ENCODE measurements at places on chromosomes 16 and 17. TPM values are rescaled to one million over a fixed set of nuclear protein-coding genes. Genes with fewer than 3 reads are reported as not detected.

- no peak for DNase-seq
Measured at GRCh38 chr16:81675662-81676061, 103.4 kb upstream of the PLCG2 start.

GRCh38 chr16:82010649-82011048 is 621 bp downstream of the SDR42E1 start:
- DNase-seq = no peak

KRTAP3-1 gene
- total RNA-seq = not detected

GRCh38 chr16:20897253-20897897 is 2.8 kb downstream of the DCUN1D3 start:
- no peak for DNase-seq

UBALD2 gene
- 75.2 TPM for total RNA-seq

TP53TG3B gene
- total RNA-seq = not detected

CIAO3 gene
- 31.2 TPM for total RNA-seq

GRCh38 chr17:45284176-45285140 is 22.6 kb upstream of the SPATA32 start:
- DNase-seq = no peak

HS3ST3A1 gene
- not detected for total RNA-seq

- no peak for DNase-seq
Measured at GRCh38 chr17:39118674-39119419, 32.6 kb downstream of the PLXDC1 start.

DNA sequence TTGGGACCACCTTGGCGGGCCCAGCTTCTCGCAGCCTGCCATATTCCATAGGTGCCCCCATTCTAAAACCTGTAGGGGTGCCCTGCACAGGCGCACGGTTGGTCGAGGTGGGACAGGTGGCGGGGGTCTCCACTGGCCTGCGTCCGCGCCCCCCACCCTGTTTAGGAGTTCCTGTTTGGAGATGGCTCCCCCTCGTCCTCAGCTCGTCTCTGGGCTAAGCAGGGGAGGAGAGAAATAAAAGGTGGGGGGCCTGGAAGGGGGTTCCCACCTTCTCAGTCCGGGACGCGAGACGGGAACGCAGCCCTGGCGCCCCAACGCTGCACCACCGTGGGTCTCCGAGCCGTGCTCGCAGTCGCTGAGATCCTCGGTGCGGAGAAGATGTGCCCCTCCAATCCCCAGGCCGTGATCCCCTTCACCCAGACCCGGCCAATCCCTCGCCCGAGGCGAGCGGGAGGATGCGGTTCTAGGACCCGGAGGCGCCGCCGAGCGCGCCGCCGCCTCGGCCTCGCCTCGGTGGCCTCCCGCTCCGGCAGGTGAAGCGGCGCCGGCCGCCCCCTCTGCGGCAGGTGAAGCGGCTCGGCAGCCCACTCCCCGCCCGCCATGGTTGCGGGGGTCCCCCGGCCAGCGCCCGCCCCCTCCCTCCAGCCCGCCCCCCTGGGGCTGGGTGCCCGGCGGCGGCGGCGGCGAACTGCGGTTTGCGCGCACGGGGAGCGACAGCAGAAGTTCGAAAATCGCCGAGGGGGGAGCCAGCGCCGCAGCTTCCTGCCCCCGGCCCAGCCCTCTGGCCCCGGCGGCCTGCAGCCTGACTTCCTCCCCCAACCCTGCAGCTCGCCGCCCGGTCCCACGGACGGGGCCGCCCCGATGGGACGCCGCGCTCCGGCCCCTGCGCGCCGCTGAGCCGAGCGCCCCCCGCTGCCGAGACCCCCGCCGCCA is at the start of gene FMNL1:
FMNL1 (plus strand) TSS at position 805 of the 933 bp plus-strand sequence. CDS start 240 bp downstream, outside the sequence.
- DNase-seq = no peak

DNA sequence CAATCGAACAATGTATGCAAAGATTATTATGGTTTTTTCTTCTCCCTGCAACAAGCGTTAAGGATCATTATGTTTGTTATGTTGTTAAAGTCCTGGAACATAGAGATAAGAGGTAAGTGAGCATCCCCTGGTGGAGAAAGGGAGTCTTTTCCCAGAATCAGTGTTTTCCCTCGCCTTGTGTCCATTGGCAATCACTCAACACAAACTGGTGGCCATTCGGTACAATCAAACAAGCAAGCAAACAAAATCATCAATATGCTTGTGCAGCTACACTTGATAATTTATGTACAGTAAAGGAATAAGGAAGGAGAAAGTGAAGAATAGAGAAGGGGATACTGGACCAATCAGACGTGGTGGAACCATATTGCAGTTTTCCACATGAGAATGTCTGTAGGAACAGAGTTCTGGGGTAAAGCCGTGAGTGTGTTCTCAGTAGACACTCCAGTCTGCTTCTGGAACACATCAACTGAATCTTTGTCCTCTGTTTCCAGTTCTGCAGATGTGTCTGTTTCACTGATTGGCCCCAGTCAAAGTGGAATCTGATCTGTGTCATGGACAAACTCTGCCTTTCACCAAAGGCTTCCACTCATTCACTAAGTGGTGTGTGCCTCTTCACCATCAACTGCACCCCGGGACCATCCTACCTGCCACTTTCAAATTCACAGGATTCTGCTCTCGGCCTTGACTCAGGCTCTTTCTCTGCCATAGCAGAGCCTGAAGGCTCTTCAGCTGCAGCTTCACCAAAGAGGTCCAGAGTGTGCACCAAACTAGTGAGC is 169.5 kb downstream of the AHSP start:
- peak; percentile 46 for DNase-seq

- no peak for DNase-seq
Measured at GRCh38 chr17:61406971-61407911, 7.6 kb downstream of the TBX2 start.

- DNase-seq = no peak
Measured at GRCh38 chr17:4045487-4045886, 81.2 kb upstream of the ATP2A3 start.

GALK1 gene
- total RNA-seq = 47.0 TPM

DNA sequence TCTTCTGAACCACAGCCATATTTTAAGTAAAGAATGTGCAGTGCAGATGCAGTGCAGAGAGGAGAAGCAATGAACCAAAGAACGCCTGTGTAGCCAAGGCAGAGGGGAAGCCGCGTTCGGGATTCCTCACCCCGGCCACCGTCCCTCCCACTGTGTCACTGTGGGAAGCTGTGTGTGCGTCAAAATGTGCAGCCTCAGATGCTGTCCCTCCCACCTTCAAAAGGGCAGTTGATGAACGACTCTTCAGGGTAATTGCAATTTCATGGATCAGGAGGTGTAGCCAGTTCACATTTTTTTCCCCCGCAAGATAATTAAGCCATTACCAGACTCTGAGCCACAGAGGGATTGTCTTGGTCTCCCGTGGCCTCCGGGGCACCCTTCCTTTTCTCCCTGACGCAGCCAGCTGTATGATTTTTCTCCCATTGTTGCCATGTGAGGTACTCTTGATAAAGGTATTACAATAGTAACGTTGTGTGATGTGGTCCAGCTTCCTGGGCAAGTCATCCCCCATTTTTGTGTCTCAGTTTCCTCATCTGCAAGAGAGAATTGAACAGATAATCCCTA is 190.0 kb downstream of the FOXL1 start:
- DNase-seq = no peak

DNA sequence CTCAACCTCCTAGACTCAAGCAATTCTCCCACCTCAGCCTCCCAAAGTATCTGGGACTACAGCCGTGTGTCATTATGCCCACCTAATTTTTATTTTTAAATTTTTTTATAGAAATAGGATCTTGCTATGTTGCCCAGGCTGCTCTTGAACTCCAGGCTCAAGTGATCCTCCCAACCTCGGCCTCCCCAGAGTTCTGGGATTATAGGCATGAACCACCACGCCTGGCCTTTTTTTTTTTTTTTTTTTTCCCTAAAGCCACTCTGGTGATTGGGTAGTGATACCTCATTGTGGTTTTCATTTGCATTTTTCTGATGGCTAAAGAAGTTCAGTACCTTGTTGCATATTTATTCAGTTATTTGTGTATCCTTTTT is 1.2 kb upstream of the CDR2L start:
- DNase-seq = no peak

GRCh38 chr17:74354123-74354522 is 7.5 kb downstream of the BTBD17 start:
- no peak for DNase-seq

- DNase-seq = no peak
Measured at GRCh38 chr16:68298907-68299561, 11.7 kb downstream of the SLC7A6OS start.

GRCh38 chr17:59284317-59284716 is 47.1 kb upstream of the YPEL2 start:
- DNase-seq = no peak

SYNGR3 gene
- total RNA-seq = 0.81 TPM

DNA sequence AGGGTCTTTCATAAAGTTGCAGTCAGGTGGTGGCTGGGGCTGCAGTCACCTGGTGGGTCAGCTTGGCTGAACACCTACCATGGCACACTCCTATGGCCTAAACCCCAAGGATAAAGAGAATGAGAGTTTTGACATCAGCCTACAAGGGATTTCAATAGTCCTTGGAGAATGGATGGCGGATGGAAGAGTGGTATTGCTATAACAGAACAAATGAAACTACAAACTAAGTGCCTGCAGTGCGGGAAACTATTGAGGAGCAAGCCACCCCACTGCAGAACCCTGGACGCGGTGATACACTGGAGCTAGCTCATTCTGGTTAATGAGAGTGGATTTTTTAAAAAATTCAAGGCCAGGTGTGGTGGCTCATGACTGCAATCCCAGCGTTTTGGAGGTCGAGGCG is 3.0 kb upstream of the PRPSAP2 start:
- no peak for DNase-seq

DNA sequence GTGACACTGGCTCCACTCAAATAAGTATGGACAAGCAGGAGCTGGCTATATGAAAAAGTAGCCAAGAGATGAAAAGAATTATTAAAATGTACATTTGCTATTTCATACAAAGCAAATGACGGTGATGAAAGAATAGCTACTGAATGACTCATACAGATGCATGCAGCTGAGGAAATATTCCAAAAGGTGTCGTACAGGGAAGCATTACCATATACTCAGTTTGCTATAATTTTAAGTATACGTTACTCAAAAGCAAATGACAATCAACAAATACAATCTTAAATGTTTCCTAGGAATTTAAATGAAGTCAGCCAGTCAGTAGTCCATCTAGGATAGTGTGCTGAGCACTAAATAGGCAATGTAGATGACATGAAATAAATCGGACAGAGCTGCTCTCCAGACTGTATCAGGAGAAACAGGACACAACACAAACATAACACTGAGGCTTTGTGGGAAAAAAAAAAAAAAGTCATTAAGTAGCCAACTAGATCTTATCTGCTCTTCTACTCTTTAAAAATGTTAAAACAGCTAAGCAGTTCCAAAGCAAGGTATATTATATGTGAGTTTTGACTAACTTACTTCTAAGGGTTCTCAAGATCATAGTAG is 65.0 kb downstream of the NCOR1 start:
- peak; percentile 80 for DNase-seq
